Calu3 (cell line): ENCODE measurements at places on chromosomes 6 and 20.
A peak's percentile ranks its signal among the peaks of the same experiment; 100 is the strongest.

DNA sequence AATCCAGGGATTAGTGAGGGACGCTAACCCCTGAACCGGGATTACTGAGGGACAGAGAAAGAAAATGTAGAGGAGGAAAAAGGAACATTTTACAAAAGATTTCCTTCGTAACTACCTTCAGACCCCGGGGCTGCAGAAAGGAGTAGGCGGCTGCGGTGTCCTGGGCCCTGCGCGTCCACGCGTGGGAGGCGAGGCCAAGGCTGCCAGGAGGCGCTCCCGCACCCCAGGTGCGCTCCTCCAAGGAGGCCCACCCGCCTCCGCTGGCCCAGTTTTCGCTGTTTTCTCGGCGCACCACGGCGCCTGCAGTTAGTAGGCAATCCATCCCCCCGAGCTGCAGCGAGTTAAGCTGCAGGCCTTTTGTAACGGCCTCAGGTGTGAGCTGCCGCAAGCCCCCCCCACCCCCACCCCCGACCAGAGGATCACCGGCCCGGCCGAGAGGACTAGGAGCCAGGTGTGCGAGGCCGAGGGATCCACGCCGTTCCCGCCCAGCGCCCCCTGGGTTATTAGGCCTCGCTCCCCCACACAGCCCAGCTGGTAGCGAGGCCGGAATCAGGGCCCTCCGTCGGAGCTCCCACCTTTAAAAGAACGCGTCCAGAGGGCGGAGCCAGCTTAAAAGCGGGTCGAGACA is 380.3 kb upstream of the ARID1B start:
- DNase-seq, result no peak

- DNase-seq, result no peak
Observed at GRCh38 chr6:24927277-24927955, 8.3 kb downstream of the RIPOR2 start.

- DNase-seq, result no peak
Observed at GRCh38 chr20:61514396-61514795, 262.3 kb downstream of the CDH4 start.

- no peak for DNase-seq
Observed at GRCh38 chr20:3896302-3896701, 7.1 kb downstream of the PANK2 start.

DNA sequence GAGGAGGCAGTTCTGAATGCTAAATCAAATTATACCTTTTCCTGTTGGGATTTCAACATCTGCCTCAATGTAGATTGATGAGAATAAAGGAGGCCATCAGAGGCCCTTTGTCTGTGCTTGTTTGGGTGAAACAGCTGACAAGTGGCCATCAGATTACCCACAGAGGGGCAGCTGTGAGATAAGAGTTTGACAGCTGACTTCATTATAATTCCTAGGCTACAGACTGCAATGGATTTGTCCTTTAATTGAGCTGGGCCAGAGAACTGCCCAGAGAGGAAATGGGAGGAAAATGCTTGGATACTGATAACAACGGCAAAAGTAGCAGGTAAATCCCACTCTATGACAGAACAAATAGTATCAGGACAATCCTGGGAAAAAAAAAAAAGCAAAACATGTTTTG is 649.4 kb downstream of the HDGFL1 start:
- DNase-seq, result no peak

GRCh38 chr6:36788186-36788585 is 51.1 kb downstream of the CPNE5 start:
- DNase-seq, result no peak

DNA sequence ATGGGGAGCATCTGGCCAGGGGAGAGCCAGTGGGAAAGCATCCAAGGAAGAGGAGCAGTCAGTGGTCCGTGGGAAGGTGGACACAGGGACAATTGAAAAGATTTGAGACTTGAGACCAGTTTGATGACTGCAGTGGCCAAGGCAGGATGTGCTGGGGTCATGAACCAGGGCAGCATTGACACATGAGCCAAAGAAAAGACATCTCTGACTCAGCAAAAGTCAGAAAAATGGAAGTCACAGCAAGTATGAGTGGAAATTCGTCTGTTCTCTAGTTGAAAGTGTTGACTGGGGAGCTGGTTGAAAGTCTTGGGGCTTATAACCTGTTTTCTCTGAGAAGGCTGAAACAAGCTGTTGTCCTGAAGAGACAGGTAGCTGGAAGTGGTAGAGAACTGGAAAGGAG is 31.3 kb downstream of the RAB22A start:
- no peak for DNase-seq

GRCh38 chr6:108640104-108640503 is 79.4 kb downstream of the FOXO3 start:
- no peak for DNase-seq

GRCh38 chr6:167094436-167094819 is 28.5 kb upstream of the CCR6 start:
- no peak for DNase-seq

- no peak for DNase-seq
Observed at GRCh38 chr6:3022765-3023662, 23.3 kb downstream of the NQO2 start.

- peak; percentile 68 for DNase-seq
Observed at GRCh38 chr20:62405108-62405980, 1.7 kb downstream of the CABLES2 start.

- DNase-seq, result no peak
Observed at GRCh38 chr6:86595641-86596040, 341.7 kb upstream of the HTR1E start.
